ENCODE measurements at places on chromosomes 7 and 10.

DNA sequence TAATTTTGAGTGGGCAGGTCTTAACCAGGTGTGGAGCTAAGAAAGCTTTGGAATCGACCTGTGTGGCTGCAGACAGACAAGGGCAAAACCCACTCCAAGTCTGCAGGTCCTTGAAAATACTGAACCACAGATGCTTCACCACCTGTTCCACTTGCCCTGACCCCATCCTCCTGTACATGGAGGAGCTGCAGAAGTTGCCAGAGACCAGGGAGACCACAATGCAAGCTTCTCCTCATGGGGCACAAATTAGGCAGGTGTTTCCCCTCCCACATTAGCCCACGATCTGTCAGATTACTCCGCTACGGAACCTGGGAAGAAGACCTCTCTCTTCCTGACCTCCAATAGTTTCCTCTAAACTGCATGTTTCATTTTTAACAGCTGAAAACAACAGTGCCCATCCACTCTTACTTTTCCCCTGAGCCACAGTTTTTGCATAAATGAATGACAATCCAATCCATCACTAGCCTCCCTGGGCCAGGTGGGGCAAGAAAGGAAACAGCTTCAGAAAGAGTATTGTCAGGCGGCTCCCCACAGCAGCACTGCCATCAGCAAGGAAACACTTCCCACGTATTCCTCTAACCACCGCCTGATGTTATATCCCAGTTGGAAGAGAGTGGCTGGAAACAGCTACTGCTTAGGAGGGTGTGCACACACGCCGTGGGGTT is 141.6 kb downstream of the PRKAG2 start:
- DNase-seq = no peak

GRCh38 chr7:142323706-142324105 is 65.8 kb upstream of the PRSS58 start:
- DNase-seq = peak; percentile 30

DNA sequence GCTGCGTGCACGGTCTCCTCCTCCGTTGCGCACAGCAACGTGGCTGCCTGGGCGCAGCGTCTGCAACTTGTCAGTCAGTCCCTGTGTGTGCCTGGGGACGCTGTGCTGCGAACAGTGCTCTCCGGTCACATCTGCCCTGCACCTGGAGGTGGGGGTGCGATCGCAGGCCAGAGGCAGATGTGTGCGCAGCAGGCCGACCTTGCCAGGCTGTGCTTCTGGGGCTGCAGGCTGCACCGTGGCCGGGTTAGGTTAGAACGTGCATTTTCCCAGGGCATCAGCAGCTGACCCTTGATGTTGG is 8.2 kb upstream of the GET4 start:
- DNase-seq = no peak

GRCh38 chr7:30173058-30173897 is 38.5 kb downstream of the MTURN start:
- DNase-seq = no peak

- no peak for DNase-seq
Observed at GRCh38 chr10:85043207-85043606, 714.8 kb downstream of the CCSER2 start.

DNA sequence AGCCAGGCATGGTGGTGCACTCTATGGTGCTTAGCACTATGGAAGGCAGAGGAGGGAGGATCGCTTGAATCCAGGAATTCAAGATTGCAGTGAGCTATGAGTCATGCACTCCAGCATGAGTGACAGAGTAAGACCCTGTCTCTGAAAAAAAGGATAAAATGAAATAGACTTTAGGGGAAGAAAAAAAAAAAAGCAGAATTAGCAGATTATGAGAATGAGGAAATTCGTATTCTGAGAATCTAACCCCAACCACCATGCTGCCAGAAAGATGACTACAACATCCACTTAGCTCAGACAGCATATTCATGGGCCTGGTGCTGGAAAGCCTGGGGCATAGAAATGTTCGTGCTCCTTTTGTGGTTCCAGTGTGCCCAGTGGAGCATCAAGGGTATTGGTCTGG is 63.3 kb downstream of the TMEM26 start:
- DNase-seq = no peak

GRCh38 chr7:931871-932650 is 22.4 kb downstream of the ADAP1 start:
- no peak for DNase-seq

DNA sequence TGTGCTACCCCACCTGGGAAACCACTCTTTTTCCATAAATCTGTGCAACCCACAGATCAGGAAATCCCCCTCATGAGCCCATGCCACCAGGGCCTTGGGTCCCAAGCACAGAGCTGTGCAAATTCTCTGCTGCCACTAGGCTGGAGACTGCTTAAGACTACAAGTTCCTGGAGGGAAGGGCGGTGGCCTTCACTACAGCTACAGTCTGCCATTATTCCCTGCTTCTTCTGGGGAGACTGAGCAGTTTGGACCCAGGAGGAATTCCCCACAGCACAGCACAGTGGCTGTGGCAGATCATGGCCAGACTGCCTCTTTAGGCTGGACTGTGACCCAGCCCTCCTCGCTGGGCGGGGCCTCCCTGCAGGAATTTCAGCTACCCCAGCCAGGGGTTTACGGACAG is 89.7 kb upstream of the GRB10 start:
- no peak for DNase-seq

GRCh38 chr7:158428837-158429753 is 158.5 kb downstream of the PTPRN2 start:
- no peak for DNase-seq

- DNase-seq = peak; percentile 65
Observed at GRCh38 chr7:75642810-75643486, 95.8 kb downstream of the HIP1 start.

DNA sequence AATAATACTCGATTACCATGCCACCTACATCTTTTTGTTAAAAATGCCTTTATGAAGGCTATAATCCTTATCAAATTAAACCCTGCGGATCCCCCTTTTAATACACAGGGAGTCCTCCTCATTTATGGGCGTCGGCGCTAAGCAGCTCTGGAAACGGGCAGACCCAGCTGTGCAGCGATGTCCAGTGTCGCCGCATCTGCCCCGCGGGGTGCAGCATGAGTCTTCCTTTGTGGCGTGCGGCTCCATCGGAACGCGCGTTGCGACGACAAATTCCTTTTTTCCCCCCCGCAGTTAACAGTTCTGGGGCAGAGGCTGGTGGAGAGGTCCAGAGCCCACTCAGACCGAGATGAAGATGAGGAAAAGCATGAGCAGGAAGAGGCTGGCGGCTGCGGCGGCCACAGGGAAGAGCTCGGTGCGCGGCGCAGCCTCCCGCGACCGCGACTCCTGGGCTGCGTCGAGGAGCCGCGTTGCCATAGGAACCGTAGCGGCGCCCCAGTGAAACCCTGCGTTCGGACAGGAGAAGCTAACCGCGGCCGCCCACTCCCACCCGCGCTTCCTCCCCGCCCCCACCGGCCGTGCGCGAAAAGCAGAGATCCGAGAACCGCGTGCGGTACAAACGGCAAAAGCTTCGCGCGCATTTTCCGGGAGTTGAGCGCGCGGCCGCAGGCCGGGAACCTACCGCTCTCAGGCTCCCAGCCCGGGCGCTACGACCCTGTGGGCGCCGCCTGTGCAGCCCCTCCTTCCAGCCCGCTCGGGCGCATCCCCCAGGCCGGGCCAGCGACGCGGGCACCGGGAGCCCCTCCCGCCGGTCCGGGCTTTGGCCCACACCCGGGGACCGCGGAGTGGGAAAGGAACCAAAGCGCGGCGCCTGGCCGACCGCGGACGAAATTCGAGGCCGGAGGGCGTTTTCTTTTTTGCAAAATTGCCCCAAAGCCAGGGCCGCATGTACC is 130.6 kb downstream of the SPAG6 start:
- no peak for DNase-seq

GRCh38 chr7:158216198-158216597 is 371.4 kb downstream of the PTPRN2 start:
- no peak for DNase-seq

DNA sequence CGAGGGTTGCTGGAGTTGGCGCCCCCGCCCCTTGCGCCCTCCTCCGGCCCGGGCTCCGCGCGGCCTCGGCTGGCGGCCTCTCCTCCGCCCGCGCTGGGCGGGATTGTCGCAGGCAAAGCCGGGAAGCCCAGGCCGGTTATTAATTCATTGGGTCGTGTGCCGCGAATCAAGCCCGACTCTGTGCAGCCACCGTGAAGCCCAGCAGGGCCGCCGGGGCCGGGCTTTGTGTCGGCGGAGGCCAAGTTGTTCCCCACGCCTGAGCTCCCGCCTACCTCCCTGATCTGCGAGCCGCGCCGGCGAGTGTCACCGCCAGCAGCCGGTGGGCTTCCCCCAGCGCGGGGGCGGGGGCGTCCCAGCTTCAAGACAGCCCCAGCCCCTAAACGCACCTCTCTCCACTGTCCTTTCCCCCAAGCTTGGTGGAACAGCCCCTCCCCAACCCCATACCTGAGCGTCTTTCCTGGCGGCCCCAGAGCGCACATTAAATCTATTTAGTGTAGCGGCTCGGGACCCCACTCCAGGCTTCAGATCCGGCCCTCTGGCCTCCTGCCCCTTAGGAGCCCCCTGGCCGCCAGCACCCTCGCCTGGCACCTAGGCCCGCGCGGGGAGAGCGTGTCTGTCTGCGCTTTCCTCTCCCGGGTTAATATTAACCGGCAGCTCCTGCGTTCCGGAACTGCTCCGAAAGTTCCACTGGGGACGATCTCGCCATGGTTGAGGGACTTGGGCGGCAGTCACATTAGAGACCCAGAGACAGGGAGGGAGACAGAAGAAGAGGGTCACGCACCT is 3.5 kb downstream of the SHH start:
- DNase-seq = no peak

- no peak for DNase-seq
Observed at GRCh38 chr10:13730306-13730652, 143.5 kb downstream of the PRPF18 start.

- DNase-seq = no peak
Observed at GRCh38 chr7:34438436-34438835, 219.6 kb upstream of the NPSR1 start.

DNA sequence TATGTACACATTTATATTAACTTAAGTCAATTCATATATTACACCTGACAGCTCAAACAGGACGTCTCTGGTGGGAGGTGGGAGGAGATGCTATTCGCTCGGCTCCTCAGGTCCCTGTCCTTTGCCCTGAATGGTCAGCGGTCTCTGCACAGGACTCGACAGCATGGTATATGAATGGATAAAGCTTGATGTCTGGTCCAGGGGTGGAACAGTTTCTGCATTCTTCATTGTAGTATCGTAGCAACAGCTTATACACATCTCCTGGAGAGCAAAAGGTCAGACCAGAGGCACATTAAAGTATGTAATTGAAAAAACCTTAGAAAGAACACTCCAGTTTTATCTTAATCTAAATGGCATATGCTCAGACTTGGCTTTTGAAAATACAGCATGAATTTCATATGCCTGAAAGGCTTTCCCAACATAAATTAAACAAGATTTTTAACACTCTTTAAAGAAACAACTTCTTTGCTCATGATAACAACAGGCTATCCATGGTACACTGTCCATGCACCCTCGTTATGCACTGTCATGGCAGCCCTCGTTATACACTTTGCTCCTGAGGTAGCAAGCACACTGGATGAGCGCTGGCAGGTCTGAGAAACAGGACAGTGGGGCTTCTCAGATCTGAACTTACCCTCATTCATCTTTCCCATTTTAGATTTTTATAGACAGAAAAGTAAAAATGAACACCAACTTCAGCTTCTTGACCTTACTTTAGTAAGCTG is 57.3 kb upstream of the OGDHL start:
- DNase-seq = no peak

DNA sequence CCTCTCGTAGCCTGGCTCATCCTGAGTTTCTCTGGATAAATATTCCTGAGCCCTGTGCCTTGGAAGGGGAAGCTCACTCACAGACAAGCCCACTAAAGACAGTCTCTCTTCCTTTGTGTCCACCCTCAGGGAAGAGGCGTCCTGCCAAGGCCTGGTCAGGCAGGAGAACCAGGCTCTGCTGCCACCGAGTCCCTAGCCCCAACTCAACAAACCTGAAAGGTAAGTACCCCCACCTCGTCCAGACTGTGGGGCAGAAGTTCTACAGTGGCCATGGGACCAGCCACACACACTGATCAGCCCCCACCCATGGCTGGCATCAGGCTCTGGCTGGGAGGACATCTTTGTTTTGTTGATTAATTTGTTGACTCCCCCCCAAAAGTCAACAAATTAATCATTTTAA is 2.8 kb downstream of the GPR15LG start:
- no peak for DNase-seq

- no peak for DNase-seq
Observed at GRCh38 chr7:156668130-156668741, 27.7 kb downstream of the RNF32 start.

DNA sequence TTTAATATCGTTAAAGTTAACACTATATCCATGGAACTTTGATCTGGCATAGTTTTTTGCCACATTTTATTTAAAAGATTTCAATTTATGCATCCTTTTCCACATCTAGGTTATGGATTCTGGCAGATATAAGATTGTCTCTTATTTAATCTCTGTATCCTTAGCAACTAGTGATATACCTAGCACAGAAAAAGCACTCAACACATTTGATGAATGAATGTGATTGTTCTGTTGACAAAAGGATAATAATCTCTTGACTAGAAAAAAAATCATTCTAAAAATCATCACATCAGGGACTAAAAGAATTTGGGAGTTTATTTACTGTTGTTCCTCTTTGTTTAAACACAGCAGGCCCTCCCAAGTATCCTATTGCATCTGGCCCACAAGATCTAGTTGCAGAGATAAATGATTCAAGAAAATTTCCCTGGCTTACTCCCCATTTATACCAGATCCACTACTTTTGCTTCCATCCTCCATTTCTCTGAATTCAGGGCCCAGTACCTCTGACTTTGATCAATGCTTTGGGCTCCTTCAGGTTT is 84.0 kb upstream of the C1GALT1 start:
- no peak for DNase-seq

DNA sequence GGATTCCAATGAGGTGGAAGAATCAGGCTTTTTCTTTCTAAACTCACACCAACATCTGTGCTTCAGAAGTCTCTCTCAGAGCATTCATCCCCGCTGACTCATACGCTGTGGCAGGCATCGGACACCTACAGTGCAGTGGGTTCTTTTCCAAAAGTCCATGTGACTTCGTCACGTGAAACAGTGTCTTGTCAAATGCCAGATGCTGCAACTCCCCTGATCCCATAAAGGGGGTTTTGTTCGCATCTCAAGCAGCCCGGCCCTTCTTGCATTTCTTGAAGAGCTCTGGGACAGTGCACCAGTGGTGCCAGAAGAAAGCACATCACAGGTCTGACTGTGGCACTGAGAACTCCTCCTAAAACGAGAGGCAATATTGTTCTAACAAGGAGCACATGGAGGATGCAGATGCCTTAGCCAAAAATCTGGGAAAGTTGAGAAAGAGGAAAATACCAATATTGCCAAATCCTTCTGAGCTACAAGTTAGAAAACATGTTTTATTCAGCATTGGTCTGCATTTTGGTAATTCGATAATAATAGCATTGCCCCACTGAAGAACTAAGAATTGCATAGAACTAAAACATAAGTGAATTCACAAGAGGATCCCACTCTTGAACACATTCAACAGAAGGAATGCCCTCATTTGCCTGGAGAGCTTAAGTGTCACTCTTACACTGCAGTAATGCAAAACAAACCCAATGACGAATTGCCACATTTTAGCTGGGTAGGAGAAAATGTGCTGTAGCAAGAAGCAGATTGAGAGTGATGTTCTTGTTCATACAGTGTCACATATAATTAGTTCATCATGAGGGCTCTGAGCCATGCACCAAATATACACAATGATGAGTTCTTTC is 204.4 kb downstream of the CXCL12 start:
- DNase-seq = no peak

Measured in iPS DF 19.7 (cell line).